AG04449 (cell line): ENCODE measurements at places on chromosomes 6 and 20.

DNA sequence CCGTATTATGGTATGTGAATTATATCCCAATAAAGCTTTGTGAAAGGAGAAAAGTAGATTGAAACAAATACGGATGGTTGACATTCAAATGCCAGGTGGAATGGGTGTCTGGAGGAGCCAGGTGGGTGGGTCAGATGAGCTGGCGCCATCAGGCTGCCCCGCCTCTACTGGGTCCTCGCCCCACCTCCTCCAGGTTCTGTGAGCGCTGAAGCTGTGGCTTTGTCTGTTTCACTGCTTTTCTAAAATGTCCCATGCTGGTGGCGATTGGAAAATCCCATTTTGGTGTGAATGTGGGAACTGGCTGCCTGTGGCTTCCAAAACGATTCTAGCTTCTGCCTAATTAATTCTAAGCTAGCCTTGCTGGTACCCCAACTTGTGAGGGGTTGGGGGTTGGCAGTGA lies 16.5 kb downstream of the DUSP22 start:
- no peak for DNase-seq

DNA sequence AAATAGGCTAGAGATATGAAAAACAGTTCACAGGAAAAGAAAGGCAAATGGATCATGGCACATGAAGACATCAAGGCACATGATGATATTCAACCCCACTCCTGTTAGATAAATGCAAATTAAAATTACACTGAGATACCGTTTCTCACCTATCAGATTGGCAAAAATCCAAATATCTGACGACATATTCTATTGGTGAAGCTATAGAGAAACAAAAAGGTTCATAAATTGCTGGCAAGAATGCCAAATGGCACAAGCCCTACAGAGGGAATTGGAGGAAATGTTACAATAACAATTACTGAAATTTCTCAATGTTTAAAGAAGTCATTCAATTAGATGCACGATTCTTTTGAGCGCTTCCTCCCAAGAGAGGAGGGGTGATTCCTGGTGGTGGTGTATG lies 45.3 kb upstream of the DSN1 start:
- no peak for DNase-seq

DNA sequence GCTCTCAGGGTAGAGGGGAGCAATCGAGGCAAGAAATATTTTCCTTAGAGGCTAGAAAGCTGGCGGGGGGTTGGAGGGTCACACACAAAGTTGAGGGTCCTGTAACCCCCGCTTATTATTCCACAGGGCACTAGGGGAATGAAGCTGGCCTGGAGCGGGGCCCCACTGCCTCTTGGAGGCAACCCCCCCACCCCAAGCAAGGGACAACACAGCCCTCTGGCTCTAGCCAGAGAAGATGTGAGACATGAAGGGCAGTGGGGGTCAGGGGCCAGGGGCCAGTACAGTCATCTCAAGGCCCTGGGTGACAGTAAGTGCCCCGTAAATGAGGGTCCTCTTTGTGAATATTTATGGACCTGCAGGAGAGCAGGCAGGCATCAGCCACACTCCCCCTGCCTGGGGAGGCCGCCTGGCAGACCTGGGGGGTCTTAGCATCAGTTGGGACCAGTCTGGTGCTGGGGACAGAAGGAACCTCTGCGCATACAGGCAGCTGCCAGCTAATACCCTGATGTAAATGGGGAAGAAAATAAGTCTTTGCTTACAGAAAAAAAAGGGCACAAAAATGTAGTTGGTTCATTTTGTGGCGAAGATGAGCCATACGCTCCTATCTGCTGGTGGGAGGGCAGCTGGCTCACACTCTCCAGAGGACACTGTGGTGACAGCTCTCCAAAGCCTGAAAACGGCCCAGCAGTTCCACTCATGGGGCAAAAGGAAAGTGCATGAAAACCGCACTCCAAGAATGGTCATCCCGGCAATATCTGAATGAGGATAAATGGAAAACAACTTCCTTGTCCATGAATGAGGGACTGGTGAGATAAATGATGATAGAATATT lies 21.9 kb downstream of the SPATA2 start:
- no peak for DNase-seq

DNA sequence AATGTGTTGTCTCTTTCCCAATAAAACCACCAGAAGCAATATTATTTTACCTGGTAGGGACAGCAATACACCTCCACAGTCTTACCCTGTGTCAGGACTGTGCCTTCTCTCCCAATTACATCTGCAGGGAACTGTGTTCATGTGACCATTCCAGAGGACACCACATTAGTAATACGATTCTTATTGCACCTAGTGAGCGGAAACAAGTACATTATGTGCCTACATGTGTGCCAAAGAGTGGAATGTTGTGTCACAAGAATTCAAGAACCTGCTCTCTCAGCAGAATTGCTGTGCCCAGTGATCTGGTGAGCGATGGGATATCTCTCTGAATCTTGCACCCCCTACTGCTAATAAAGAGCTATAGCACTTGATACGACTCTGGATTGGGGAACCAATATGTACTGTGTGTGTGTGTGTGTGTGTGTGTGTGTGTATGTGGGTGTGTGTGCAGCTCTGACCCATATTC lies 57.4 kb upstream of the FOXC1 start:
- no peak for DNase-seq
